AML-193 (cell line): ENCODE measurements at places on chromosomes 6 and 20.

DNA sequence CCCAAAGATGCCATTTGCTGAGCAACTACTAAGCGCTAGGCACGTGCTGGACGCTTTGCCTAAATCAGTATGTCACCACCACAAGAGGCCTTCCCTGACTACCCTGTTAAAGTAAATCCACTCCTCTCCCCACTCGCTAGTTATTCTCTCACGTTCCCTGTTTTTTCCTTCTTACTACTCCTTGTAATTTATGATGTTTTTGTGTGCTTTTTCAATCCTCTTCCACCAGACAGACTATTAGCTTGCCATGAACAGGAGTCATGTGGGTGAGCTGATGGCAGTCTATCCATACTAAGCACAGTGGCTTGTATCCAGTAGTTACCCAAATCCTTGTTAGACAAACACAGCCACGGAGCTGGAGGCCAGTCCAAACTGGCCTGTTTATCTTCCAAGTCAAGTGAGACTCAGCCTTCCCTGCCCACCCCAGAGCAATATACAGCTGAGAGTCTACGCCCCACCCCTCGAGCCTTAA is 41.2 kb downstream of the C6orf132 start:
- DNase-seq = no peak

GRCh38 chr6:11368264-11368663 is 135.8 kb upstream of the NEDD9 start:
- no peak for DNase-seq

DNA sequence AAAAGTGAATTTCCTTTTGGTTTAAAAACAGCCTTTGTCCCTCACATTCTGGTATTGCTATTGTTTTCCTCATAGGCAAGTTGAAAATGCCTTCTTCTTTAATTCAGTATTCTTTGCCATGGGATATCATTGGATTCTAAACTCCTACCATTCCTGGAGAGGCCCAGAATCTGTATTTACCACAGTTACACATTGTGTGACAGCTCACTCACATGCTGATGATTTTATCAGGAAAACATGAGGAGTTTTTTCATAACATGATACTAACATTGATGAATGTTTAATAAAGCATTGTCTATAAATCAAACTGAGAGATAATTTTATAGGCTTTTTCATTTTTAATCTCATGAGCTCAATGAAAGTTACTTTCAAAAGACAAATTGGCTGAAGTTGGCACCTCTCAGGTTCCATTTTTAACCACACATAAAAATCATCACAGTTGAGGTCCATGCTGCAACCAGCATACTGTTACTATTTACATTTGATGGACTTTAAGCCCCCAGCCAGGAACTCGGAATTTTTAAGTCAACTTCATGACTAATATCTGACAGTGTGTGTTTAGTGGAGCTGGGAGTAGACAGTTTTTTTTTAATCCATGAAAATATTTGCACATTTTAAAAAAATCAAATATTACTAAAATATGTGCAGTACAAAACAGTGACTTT is 82.8 kb downstream of the FAM83B start:
- DNase-seq = no peak

DNA sequence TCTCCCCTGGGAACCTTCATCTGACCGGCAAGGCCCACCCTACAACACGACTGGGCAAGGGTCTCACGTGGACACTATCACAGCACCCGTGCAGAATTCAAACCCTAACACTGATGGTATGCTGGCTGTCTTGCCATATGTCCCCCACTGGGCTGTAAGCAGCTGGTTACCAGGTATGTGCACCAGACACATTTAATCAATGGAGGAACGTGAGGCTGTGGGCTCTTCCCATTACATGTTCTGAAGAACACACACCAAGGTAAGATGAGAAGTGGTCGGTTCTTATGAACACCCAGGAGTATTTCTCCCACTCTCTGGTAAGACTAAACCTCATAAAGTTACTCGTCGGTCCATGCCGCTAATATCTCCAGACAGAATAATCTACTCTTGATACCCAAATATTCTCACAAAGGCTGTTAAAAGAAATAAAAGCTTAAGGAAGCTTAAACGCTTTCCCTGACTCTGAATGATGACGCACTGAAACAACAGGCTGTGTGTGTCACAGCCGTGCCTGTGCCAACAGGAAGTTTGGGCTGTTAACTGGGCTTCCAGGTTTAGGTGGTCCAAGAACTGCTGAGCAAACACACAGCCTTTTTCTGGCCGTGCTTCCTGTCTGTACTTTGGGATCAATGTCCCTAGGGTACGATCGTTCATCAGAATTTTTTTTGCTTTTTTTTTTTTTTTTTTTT is 75.3 kb downstream of the SLC23A2 start:
- DNase-seq = no peak

DNA sequence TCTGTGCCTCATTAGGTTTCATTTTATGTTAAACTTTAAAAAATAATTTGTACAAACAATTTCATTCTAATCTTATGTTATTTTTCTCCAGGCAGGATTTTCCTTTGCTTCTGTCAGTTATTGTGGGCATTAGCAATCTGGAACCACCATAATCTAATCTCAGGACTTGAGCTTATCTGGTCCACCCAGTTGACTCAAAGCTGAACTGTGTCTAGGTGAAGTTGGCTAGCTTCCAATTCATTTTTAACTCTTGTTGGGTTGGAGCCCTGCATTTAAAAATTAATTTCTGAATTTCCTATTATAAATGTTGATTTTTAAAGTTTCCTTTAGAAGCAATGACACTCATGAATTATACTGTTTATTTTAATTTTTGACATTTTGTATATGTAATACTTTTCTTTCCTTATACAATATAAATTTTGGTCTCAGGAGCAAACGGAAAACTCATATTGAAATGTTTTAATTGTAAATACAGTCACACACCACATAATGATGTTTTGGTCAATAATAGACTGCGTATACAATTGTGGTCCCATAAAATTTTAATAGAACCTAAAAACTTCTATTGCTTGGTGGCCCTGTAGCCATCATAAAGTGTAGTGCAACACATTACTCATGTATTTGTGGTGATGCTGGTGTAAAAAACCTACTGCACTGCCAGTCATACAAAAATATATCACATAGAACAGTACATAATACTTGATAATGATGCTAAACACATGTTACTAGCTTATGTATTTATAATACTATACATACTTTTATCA is 121.3 kb downstream of the CLVS2 start:
- DNase-seq = no peak

GRCh38 chr6:168616816-168617765 is 176.1 kb downstream of the SMOC2 start:
- DNase-seq = no peak

GRCh38 chr6:154343473-154344308 is 12.9 kb downstream of the IPCEF1 start:
- peak; percentile 16 for DNase-seq

- DNase-seq = no peak
Measured at GRCh38 chr6:110735666-110736065, 79.6 kb downstream of the CDK19 start.

DNA sequence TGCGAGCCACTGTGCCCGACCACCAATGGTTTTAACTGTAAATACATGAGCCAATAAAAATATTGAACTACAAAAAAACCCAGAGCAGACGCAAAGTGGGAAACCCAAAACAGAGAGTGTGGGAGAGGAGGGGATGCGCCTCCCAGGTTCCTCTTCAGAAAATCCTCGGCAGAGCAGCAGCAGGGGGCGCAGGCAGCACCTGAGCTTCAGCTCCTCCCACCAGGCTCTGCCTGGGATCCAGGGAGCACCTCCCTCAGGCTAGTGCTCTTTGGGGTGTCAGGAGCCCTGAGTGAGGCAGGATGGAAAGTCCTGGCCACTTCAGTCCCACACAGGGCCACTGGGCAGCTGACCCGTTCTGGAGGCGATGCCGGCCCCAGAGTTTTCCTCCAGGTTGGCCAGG is 536.9 kb upstream of the CDH4 start:
- no peak for DNase-seq

- no peak for DNase-seq
Measured at GRCh38 chr6:169246445-169246844, 7.2 kb downstream of the THBS2 start.

DNA sequence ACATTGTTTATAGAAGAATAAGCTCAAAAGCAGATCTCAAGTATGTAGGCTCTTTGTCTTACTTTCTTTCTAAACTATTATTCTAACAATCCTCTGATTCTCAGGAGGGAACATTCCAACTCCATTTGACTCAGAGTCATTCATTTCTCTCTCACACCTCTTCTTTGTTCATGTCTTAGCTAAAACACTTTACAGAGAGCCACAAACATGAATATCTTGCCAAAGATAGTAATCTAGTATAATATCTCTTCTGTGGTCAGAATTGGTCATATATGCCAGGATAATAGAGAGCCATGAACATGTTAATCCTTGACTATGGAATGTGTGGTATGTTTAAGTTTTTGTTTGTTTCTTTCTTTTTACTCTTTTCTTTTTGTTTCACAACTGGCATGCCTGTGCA is 456.0 kb upstream of the PTCHD4 start:
- no peak for DNase-seq

GRCh38 chr6:144583614-144583954 is 298.4 kb downstream of the UTRN start:
- no peak for DNase-seq

DNA sequence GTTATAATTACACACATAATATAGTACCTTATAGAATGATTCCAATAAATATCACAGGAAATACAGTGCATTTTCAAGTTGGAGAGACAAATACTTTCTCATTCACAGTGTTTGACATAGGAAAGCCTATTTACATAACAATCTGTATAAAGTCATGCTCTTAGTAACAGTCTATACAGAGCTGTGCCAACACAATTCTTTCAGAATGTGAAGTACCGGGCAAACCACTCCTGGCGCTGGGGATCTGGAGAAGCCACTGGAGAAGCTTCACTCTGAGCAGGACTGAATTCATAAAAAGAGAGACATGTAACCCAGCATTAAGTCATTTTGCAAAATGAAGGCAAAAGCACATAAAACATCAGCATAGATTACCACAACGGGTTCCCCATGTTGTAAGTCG is 24.9 kb upstream of the MCM9 start:
- no peak for DNase-seq

- DNase-seq = no peak
Measured at GRCh38 chr6:135211306-135211702, 30.2 kb downstream of the MYB start.

DNA sequence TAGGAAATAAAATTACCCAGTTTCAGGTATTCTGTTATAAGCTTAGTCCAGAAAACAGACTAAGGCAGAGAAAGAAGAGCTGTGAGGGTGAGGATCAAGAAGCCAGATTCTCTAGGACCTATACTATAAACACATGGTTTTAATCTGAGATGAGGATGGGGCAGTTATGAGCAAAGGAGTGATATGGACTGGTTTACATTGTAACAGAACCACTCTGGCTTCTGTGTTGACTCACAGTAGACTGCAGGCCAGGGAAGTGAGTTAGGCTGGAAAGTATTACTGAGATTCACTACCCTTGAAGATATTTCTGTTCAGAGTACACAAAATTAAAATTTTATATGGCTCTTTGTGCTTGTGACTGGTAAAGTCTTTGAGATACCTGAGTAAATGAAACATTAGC is 3.2 kb upstream of the RWDD1 start:
- no peak for DNase-seq

GRCh38 chr6:147311218-147311617 is 107.0 kb downstream of the STXBP5 start:
- DNase-seq = no peak

DNA sequence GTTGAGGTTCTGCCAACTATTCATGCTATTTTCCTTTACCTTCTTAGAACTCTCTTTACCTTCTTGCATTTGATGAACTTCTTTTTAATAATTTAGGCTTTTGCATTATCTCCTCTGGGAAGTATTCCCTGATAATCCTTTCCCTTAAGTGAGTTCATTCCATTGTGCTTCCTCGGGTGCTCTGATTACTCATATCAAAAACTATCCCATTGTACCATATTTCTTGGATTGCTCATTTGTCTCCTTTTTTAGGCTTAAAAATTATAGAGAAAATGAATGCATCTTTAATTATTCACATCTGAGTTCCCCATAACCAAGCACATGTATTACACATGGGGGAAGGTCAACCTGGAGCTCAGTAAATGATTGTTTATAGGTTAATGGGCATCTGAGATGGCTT is 2.5 kb downstream of the CALHM4 start:
- DNase-seq = no peak

DNA sequence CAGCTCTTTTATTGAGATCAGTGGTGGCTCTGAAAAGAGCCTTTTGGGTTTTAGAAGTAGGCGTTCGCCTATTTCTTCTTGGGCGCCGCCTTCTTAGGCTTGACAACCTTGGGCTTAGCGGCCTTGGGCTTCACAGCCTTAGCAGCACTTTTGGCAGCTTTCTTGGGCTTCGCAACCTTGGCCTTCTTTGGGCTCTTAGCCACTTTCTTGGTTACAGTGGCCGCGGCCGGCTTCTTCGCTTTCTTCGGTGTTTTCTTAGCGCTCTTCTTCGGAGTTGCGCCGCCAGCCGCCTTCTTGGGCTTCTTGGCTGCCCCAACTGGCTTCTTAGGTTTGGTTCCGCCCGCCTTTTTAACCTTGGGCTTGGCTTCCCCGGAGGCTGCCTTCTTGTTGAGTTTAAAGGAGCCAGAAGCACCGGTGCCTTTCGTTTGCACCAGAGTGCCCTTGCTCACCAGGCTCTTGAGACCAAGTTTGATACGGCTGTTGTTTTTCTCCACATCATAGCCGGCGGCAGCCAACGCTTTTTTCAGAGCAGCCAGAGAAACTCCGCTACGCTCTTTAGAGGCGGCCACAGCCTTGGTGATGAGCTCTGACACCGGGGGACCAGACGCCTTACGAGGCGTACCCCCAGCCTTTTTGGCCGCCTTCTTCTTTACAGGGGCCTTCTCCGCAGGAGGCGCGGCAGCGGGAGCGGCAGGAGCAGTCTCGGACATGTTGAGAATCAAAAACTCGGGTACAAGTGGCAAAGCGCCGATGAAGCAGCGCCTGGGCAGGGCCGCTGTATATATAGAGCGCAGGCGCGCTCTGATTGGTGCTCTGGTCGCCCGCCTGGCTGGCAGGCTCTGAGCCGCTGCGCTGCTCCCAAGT is 31.3 kb upstream of the HFE start:
- peak; percentile 91 for DNase-seq

- DNase-seq = no peak
Measured at GRCh38 chr20:57150559-57150958, 115.9 kb downstream of the BMP7 start.

- no peak for DNase-seq
Measured at GRCh38 chr6:28011722-28012121, 54.7 kb downstream of the OR2B6 start.

- no peak for DNase-seq
Measured at GRCh38 chr20:3258429-3258828, 19.4 kb upstream of the SLC4A11 start.
